Activated T-helper 2 cell treated with anti-CD3 and anti-CD28 coated beads, Interferon-gamma antibody, Interleukin-2, Interleukin-4, amounts not matched to agents 10 μg/mL and 5 μg/mL and 100 μg/mL, durations not matched to agents 14 hours and 24 hours and 36 hours (primary cell): ENCODE measurements at places on chromosomes 1 and 21.

DNA sequence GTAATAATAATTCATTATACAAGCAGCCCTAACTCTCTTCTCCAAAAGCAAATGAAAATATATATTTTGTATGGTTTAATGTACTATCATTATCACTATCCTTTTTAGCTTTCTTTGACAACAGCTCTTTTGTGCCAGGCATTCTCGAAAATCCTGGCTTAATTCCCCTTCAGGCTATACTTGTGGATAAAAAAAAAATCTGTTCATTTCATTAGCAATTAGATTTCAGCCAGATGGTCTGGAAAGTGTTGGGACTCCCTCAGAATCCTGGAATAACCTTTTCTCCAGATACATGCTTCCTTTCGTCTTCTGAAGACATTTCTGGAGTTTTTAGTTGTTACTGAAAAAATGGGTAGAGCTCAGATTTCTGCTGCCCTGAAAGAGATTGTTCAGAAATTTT is 83.4 kb upstream of the PLPPR4 start:
- DNase-seq = no peak

- no peak for DNase-seq
Measured at GRCh38 chr1:6688757-6689156, 12.9 kb downstream of the DNAJC11 start.

GRCh38 chr1:235741294-235741693 is 91.7 kb upstream of the GNG4 start:
- no peak for DNase-seq

DNA sequence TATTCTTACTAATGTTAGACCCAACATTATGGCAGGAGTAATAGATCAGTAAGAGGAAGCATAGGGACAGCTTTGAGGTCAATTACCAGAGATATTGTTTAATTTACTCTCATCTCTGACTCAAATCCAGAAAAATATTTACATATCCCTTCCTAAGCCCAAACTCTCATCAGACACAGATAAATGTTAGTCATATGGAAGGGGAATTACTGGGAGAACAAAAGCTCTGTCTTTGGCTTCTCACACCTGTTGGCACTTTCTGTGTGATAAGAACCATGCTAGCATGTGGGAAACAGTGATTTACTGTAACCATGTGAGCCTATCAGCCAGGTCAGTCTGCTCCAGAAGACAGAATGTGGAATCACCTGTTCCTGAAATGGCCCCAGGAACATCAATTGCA is 72.4 kb downstream of the DUSP10 start:
- DNase-seq = no peak

DNA sequence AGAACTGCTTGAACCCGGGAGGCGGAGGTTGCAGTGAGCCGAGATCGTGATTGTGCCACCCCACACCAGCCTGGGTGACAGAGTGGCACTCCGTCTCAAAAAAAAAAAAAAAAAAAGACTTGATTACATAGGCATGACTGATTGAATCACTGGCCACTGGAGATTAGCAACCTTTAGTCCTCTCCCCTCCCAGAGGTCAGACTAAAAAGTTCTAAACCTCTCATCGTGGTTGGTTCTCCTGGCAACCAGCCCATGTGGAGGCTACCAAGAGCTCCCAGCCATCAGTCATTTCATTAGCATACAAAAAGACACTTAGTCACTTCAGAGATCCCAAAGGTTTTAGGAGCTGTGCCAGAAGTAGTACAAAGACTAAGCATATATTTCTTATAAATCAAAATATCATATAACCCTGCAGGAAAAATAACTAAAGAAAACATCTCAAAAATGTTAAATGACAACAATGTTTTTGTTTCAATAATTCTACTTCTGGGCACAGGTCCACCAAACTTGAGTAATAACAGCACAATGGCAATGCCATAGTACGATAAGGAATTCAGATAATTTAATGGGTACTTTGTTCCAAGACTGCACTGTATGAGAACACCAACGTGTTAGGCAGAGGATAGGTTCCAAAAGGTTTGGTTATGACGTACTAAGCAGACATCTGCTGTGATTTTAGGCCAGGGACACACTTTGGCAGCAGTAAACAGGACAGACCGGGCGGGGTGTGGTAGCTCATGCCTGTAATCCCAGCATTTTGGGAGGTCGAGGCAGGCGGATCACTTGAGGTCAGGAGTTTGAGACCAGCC is 18.1 kb downstream of the USP48 start:
- no peak for DNase-seq
